ENCODE measurements at places on chromosomes 2 and 18.

GRCh38 chr2:5379811-5380210, 312.4 kb upstream of the SOX11 start:
- DNase-seq: no peak

GRCh38 chr2:149064856-149065630, 26.5 kb downstream of the LYPD6B start:
- peak; percentile 75 for DNase-seq

- DNase-seq: no peak
These were observed 80.4 kb downstream of the LIMS1 start for GRCh38 chr2:108614659-108615058.

GRCh38 chr2:75528221-75528977, 32.3 kb downstream of the EVA1A start:
- DNase-seq: peak; percentile 88

DNA sequence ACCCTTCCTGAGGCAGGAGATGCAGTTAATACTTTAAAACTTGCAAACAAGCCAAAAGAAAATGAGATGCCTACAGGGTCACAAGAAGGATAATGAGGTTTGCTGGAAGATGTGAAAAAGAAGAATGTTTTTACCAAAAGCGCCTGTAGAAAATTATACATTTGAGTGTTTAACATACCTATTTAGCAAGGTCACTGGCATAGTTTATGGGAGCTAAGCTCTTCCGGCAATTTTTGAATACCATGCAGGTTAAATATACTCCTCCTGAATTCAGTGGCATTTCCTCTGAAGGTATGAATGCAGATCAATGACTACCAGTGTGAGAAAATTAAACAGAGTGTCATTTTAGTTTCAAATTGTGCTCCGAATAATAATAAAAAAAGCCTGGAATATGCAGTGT, 21.2 kb upstream of the MAP3K20 start:
- DNase-seq: peak; percentile 90

GRCh38 chr18:57691363-57691762, 69.7 kb upstream of the NARS1 start:
- no peak for DNase-seq

DNA sequence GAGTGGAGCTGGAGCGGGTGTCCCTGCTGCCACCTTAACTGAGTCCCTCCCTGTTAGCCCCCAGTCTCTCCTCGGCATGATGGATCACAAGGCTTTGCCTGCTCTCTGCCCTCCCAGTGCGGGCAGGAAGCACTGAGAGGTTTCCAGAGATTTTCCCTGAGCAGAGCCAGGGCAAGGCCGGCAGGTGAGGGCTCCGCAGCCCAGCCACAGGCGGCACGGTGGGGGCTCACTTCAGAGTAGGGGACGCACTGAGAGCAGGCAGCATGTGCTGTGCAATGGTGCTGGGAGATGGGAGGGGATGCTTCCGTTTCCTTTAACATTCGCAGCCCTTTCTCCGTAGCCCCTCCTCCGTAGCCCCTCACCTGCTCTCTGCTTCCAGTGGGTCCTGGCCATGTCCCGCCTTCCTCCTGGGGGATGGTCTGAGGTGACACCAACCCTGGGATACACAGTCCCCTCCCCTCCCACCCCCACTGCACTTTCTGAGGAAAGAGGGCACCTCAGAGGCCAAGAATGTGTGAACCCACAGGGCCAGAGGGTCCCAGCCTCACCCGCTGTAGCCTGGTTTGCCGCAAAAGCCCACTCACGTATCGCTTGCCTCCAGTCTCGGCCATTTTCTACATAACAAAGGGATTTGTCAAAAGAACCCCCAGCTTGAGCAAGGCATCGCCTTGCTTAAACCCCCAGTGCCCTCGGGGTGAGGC, 10.7 kb downstream of the KCNF1 start:
- DNase-seq: no peak

DNA sequence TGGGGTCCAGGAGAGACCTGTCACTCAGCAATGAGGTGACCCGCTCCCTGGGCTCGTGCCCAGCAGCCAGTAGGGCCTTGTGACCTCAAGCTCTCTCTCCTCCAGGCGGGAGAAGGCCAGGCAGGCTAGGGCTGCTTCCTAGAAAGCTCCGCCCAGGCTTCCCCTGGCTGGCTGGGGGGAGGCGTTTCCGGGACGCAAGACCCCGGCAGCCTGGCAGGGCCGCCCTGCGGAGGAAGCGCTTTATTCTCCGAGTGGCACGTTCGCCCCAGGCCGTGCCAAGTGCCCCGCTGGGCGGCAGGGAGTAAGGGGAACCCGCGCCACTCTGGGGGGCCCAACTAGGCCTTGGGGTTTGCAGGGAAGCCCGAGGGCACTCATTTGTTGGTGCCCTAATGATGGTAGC, 21.2 kb upstream of the EPAS1 start:
- DNase-seq: peak; percentile 20

DNA sequence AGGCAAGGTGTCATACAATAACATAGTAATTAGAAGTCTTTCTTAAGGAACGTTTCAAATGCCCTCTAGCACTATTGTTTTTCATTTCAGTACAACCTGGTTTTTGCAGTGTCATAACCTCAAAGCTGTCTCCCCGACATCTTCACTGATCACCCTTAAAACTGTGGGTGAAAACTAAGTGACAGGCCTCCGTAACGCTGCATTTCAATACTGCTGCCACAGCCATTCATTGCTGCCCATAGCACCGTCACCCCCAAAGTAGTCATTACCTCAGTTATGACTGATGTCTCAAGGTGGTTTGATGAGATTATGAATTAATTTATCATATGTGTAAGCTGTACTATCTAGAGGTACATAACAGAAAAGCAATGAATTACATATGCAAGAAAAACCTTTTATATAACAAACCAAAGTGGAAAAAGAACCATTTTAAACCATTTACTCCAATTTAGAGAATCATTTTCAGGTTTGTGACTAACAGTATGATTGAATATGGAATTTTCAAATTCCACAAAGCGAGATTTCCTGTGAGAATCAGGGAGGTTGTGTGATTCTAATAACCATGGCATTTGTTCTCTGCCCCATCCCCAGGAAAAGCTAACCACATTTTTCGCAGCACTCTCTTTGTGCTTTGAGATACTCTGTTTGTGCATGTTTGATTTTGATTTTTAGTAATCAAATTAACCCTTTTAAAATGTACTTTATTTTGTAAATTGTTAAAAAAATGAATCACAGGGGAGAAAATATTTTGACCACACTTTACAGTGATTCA, 263.0 kb downstream of the PTGR3 start:
- peak; percentile 49 for DNase-seq

GRCh38 chr2:273333-273732, 8.6 kb downstream of the ACP1 start:
- no peak for DNase-seq

GRCh38 chr2:47165001-47165555, 10.0 kb upstream of the STPG4 start:
- peak; percentile 18 for DNase-seq

- no peak for DNase-seq
These were observed 5.8 kb upstream of the ZNF532 start for GRCh38 chr18:58858591-58859468.

DNA sequence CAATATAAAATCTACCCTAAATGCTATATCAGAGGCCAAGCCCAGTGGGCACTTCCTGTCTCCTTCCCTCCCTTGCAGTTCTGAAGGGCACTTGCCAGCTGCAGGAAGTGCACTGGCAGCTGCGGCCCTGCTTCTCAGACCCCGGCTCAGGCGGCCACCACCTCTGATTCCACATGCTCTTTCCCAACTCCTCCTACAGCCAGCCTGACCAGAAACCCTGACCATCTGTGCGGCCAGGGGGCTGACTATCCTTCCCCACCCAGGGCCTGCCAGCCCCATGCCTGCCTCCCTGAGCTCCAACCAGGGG, 88.6 kb downstream of the ZBTB7C start:
- no peak for DNase-seq

DNA sequence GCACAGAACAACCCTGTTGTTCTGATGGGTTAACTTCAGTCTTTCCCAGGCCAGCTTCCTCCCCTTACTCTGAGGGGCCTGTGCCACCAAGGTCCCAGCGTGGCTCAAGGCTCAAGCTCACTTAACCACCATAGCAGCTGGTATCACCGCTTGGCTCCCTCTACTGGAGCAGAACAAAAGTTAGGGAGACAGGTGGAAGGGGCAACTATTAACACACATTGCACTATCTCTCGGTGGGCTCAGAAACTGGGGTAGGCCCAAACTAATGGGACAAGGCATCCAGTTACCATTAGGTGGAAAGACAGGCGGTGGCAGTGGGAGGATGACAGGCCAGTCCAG, 88.7 kb upstream of the ATL2 start:
- peak; percentile 20 for DNase-seq

- peak; percentile 2 for DNase-seq
These were observed 27.8 kb downstream of the MBD5 start for GRCh38 chr2:148048475-148049221.

DNA sequence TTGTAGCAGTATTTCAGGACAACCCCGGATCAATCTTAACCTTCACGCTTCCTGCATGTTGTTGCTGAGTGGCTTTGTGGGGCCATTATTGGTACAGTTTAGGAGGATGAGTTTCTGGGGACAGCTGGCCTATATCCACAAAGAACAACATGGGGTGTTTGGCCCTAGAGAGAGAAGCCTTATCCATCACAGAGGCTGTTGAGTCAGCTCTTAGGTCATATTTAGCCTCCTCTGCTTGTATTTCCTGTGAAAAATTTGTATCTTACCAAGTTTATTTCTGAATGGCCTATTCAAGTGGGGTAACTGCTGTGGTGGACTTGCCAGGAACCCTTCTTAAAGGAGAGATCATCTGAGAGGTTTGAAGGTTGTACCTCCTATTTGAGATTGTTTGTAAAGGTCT, 77.6 kb downstream of the MAP4K4 start:
- peak; percentile 42 for DNase-seq
